ENCODE measurements at places on chromosomes 13 and 19. TPM values are rescaled to one million over a fixed set of nuclear protein-coding genes. Genes with fewer than 3 reads are reported as not detected.
A peak's percentile ranks its signal among the peaks of the same experiment; 100 is the strongest.

DNA sequence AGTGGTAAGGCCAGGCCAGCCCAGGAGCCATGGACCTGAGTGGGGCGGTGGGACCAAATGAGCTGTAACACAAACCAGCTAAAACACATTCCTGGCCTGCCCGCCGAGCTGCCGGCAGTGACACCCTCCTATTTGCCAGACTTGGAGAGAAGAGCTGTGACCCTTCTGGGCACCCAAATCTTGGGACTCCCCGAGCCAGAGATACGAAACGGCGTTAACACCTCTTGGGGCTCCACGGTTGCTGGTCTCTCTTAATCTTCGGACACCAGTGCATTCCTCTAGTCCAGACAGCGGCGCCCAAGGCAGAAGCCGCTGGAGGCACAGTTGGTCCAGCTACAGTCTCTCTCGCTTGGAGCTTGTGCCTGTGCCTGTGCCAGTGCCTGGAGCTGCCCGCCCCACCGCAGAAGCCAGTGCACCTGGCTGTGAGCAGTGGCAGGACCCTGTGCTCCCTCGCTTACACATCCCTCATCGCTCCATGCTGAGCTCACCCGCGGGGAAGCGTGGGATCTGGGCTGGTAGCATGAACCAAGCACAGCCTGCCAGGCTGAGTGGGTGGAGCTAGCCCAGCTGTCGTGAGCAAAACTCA is 147.2 kb upstream of the KLHL1 start:
- no peak for DNase-seq

- peak; percentile 90 for DNase-seq
These were observed 13.5 kb downstream of the ARL11 start for GRCh38 chr13:49641801-49642291.

GRCh38 chr19:3609779-3610719 is 3.4 kb upstream of the TBXA2R start:
- DNase-seq = no peak

DNA sequence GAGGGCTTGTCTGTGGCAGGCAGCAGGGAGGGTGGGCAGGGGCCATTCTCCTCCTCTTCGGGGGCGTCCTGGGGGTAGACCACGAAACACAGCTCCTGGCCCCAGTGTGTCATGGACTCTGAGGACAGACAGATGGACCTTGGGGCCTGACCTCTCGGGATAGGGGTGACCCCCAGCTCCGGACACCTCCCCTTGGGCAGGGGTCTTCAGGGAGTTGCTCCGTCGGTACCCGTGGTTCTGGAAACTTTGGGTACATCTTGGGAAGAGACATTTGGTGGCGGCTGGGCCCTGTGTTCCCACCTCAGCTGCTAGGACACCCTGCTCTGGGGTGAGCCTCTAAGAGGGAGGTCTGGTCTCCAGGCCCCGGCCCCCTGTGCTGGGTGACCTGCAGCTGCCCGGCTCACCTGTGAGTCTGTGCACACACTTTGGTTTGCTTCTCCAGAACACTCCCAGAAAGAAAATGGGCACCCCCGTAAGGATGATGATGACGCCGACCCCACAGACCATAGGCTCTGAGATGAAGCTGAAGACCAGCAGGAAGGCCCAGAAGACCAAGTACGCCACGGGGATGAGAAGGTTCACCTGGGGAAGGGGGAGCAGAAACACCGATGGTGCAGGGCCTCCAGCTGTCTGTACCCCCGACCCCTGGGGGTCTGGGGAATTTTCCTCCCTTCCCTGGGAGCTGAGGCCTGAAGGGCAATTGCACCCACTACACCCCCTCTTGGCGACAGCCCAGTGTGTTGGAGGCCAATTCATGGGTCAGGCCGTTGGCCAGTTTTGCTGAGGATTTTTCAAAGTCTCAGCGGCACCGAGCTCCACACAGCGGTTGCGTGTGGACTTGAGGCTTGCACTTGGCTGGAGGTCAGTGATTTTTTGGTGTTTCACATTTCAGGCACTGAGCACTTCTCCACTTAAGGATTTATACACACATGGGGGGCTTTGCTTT is 15.0 kb downstream of the LRP3 start:
- DNase-seq = no peak

GRCh38 chr13:33230178-33230881 is 55.2 kb downstream of the STARD13 start:
- DNase-seq = peak; percentile 70

- DNase-seq = no peak
These were observed 6.3 kb downstream of the C19orf38 start for GRCh38 chr19:10854350-10855089.

GRCh38 chr19:12581100-12581499 is 29.5 kb downstream of the ZNF490 start:
- no peak for DNase-seq

DNA sequence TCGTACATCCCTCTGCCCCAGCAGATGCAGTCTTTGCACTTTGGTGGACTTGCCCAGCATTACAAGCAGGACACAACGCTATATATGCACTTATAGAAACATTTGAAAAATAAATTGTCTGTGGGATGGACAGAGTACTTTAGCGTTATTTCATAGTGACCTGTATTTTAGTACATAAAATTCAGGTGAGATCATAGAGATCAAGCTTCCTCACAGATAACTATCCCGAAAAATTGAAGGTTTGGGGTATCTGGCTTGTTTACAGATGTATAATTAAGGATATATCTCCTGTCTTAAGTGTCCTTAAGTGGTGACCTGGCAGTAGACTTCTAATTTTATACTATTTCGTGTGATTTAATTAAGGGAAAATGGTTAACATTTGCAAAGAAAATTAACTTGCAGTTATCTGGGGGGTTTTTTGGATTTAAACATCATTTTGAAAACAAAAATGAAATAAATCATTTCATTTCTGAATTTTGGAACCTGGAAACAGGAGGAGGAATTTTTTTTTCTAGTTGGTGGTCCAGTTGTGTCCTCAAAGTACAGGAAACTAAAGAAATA is 977 bp upstream of the MAB21L1 start:
- DNase-seq = no peak

GRCh38 chr13:44157606-44158005 is 216.0 kb upstream of the SERP2 start:
- DNase-seq = no peak

DNA sequence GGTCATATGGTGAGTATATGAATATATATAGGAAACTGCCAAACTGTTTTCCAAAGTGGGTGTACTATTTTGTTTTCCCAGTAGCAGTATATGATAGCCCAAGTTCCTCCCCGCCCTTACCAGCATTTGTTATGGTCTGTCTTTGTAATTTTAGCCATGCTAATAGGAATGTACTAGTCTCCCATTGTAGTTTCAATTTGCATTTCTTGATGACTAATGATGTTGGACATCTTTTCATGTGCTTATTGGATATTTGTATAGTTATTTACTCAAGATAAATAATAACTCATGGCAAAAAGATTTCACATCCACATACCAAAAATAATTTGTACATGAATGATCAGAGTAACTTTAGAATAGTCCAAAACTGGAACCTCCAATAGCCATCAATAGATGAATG is 75.3 kb upstream of the SERP2 start:
- DNase-seq = peak; percentile 89

- DNase-seq = peak; percentile 8
These were observed 3.9 kb upstream of the KLK15 start for GRCh38 chr19:50837300-50837699.

- DNase-seq = no peak
These were observed 84.5 kb upstream of the UFM1 start for GRCh38 chr13:38265132-38265497.

DNA sequence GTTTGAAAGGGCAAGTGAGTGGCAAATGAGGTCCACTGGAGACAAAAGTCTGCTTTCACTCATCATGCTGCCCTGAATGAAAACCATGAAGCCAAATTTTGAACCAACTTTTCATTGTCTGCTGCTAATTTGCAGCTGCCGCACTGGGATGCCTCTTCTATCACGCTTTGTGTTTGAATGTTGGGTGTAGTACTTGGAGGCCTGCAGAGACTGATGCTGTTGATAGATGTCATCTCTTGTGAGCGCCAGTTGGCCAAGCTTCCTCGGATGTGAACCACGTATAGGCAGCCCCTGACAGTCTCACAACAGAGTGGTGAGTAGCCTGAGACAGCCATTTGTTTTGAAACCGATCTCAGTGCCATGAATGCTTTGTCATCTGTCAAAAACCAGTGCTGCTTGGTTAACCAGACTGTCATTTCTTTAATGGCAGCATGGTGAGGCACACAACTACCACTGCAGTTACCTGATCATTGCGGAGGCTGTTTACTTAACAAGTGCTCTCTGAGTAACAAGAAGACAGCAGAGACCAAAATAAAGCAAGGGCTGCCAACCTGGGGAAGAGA is 31.2 kb upstream of the SLC10A2 start:
- DNase-seq = no peak

GRCh38 chr19:48344892-48345291 is 18.8 kb downstream of the TMEM143 start:
- DNase-seq = no peak

DNA sequence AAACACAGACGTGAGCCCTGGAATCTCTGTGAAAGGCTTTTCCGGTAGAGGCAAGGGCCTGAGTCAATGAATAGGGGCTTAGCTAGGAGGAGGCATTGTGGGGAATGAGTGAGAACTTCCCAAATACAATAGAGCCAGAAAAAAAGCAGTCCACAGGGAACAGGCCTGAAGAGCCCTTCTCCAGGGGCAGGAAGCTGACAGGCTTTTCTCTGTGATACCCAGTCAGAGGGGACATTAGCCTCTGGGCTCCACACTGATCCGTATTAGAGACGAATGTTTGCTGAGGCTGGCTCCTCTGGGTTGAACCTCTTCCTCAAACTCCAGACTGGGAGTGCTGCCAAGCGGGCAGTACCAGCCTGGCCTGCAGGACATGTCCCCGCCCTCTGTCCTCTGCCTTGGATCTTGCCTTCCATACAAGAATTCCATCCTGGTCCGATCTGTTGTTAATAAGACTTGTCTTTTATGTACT is 2.3 kb downstream of the DHRS12 start:
- DNase-seq = no peak

DNA sequence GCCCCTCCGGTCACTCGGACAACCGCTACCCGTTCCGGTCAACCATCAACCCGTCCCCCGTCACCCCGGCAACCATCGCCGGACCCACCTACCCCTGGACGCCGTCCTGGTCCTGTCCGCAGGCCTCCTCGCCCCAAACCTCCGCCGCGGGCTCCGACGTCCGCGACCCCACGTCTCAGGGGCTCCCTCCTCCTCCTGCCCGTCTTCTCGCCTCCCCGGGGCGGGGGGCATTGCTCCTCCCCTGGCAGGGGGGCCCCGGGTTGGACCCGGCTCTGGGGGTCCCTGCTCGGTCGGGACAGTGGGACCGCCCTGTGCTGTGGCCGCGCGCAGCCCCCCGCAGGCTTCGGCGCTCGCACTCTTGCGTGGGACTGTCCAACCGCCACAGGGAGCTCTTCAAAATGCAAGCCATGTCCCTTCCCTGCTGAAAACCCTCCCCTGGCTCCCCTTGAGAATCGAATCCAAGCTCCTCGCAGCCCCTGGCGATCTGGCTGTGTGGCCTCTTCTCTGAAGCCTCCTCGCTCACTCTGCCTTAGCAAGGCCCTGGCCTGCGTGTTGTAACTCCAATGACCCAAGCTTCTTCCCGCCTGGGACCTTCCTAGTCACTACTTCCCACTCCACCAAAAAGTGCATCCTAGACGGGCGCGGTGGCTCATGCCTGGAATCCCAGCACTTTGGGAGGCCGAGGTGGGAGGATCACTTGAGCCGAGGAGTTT is 8.4 kb downstream of the EPHX3 start:
- no peak for DNase-seq

GRCh38 chr19:17339088-17339741 is 1.9 kb downstream of the GTPBP3 start:
- DNase-seq = no peak

DNA sequence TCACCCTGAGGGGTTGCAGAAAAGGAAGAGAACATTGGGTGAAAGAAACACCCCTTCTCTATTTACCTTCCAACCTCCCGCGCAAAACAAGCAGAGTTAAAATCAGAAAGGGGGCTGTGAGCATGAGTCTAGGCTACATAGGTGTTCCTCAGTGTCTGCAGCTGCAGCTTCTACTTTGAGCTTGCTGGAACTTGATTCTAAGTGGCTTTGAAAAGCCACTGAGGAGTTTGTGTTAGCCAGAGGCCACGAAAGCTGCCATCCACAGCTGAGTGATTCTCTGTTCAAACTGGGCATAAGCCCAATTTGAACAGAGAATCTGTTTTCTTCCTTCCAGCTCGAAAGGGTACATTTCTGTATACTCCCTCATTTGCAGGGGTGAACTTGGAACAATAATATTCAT is 343.9 kb downstream of the PCDH9 start:
- DNase-seq = no peak

DNA sequence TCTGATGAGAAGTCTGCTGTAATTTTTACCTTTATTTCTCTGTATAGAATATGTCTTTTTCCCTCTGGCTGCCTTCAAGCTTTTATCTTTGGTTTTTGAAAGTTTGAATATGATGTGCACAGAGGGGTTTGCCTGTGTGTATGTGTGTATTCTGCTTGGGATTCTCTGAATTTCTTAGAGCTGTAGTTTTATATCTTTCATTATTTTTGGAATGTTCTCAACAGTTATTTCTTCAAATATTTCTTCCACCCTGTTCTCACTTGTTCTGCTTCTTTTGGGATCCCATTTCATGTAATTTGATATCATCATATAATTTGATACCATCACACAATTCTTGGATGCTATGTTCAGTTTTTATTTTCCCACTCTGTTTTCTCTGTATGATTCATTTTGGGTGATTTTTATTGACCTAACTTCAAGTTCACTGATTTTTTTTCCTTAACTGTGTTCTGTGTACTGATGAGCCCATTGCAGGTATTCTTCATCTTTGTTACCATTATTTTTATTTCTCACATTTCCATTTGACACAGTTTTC is 7.5 kb downstream of the COG3 start:
- DNase-seq = peak; percentile 19

DNA sequence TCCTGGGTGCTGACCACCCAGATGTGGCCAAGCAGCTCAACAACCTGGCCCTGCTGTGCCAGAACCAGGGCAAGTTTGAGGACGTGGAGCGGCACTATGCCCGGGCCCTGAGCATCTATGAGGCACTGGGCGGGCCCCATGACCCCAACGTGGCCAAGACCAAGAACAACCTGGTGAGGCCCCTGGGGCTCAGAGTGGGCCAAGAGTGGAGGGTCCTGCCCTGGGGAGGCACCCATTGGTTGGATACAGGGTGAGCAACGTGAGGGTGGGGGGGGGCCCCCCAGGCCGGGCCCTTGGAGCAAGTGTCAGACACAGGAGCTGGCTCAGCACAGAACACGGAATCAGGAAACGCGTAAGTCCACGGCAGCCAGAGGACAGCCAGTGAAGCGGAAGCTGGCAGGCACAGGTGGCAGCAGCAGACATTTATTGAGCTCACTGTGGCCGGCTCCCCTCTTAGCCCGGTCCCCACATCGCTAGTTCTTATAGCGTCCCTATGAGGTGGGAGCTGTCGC is 8.9 kb downstream of the KLC3 start:
- no peak for DNase-seq

KRTDAP gene
- total RNA-seq = not detected

C5AR2 gene
- 0.53 TPM for total RNA-seq

PRTN3 gene
- not detected for total RNA-seq

F2RL3 gene
- not detected for total RNA-seq

HCST gene
- not detected for total RNA-seq

C1QTNF9B gene
- total RNA-seq = not detected

CNN1 gene
- total RNA-seq = not detected

LILRB4 gene
- total RNA-seq = not detected

SIGLECL1 gene
- not detected for total RNA-seq

NHLRC3 gene
- total RNA-seq = 10.0 TPM

All from bronchial epithelial cell (primary cell).